ENCODE measurements at places on chromosomes 1 and 21.

- no peak for DNase-seq
Observed at GRCh38 chr21:15795533-15795932, 65.8 kb downstream of the USP25 start.

GRCh38 chr1:119968068-119968492 is 71.8 kb upstream of the ADAM30 start:
- DNase-seq = no peak

GRCh38 chr1:172393354-172393753 is 27.1 kb upstream of the C1orf105 start:
- DNase-seq = no peak

DNA sequence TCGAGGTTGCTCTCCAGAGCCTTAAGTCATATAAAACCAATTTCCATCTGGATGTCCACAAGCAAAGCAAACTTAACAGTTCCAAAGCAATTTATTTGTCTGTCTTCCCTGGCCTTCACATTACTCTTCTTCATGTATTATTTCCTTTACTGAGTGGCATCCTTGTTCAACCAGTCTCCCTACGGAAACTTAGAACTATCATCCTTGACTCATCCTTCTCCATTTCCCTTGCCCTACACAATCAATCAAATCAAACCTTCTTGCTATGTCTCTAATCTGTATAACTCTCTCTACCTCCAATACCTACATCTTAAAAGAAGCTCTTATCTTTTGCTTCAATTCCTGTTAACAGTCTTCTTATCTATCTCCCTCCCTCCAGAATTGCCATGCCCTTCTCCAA is 25.4 kb downstream of the EGLN1 start:
- no peak for DNase-seq

- no peak for DNase-seq
Observed at GRCh38 chr1:233599542-233600073, 14.3 kb upstream of the KCNK1 start.

DNA sequence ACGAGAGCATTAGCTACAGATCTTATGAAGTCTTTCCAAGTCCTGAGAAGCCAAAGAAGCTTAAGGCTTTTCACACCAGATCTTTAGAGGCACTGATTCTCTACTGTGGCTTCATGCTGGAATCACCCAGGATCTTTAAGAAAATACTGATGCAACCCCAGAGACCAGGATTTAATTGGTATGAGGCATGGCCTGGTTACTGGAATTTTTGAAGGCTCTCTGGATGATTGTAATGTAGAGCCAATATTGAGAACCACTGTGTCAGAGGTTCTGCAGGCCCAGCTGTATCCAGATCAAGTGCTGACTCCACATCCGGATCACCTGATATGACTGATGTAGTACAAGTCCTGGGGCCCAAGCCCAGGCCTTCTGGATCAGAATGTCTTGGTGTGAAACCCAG is 105.7 kb downstream of the PLPPR5 start:
- DNase-seq = no peak

DNA sequence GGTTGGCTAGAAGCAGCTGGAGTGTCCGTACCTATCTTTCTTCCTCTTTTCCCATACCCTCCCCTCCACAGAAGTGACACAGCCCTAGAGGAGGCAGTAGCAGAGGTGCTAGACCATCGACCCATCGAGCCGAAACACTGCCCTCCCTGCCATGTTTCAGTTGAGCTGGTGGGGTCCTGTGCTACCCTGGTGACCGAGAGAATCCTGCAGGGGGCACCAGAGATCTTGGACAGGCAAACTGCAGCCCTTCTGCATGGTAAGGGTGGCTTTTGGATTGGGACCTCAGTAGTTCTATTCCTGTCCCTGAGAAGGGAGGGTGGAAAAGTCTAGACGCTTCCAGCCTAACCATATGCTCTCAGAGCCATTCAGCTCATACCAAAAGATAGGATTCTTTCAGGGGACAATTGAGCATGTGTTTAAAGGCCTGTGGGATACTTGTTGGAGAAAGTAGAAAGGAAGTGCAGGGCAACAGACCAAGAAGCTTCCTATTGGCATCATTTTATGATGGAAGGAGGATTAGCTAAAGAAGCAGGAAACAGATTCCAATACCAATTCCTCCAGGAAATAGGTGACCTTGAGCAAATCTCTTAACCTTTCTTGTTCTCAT is 11.7 kb upstream of the BNIPL start:
- DNase-seq = peak; percentile 57

DNA sequence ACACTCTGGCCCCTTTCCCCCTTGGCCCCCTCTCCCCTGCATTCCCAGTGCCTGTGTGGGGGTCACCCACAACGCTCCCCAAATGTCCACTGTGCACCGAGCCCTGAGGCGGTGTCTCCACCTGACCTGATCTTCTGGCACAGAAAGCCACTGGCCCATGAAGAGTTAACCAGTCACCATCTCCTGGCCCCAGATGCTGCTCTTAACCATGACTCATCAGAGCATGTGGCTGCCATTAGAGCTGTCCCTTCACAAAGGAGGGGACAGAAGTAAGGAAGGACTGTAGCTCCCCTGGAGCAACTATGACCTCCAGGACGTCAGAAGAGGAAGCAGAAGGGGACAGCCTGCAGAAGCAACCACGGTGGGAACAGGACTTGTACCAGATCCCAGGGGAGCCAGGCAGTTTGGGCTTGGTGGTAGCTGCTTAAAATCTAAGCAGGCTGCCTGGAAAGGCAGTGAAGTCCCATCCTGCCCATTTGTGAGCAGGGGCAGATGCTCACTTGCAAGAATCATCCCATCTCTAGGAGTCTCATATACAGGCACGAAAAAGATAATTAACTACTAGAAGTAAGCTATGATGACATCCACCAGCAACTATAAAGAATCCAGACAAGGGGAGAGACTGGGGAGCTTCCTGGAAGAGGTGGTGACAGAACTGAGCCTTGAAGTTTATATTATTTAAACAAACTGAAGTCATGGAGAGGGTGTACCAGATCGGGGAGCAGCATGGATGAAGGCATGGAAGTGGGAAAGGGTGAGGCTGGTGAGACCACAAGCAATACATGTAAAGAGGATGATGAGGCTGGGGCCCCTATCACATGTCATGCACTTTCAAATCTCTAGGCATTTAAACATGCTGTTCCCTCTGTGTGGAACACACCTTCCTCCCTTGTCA is 1.1 kb upstream of the TTC39A start:
- no peak for DNase-seq

DNA sequence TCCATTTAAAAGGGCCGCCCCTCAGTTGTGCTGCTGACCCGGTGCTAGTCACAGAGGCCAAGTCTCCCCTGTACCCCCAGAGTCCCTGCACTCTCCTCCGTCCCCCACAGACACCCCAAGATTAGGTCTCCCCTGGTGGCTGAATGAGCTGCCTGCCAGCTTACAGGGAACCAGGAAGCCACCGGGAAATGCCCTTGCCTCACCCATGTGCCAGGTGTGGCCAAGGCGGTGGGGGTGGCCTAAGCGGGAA is 32.7 kb downstream of the HSPG2 start:
- DNase-seq = no peak

DNA sequence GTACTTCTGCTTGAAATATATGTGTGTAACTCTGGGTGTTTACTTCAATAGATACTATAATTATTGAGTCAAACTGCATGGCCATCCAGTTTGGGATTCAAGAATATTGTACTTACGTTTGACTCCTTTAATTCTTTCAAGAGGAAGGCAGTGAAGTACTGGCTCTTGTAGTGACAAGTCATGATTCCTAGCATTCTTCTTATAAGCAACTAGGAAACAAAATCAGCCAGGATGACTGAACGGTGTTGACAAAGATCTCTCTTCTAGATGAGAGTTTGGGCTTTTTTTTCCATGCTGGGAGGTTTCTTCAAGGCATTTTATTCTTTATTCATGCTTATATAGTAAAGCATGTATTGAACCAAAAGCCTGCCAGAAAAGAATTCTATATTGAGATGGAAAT is 58.3 kb downstream of the CLEC20A start:
- no peak for DNase-seq

GRCh38 chr21:42306366-42307035 is 8.7 kb downstream of the TFF3 start:
- peak; percentile 41 for DNase-seq

GRCh38 chr1:187588917-187589316 is 760.2 kb downstream of the PLA2G4A start:
- DNase-seq = no peak

DNA sequence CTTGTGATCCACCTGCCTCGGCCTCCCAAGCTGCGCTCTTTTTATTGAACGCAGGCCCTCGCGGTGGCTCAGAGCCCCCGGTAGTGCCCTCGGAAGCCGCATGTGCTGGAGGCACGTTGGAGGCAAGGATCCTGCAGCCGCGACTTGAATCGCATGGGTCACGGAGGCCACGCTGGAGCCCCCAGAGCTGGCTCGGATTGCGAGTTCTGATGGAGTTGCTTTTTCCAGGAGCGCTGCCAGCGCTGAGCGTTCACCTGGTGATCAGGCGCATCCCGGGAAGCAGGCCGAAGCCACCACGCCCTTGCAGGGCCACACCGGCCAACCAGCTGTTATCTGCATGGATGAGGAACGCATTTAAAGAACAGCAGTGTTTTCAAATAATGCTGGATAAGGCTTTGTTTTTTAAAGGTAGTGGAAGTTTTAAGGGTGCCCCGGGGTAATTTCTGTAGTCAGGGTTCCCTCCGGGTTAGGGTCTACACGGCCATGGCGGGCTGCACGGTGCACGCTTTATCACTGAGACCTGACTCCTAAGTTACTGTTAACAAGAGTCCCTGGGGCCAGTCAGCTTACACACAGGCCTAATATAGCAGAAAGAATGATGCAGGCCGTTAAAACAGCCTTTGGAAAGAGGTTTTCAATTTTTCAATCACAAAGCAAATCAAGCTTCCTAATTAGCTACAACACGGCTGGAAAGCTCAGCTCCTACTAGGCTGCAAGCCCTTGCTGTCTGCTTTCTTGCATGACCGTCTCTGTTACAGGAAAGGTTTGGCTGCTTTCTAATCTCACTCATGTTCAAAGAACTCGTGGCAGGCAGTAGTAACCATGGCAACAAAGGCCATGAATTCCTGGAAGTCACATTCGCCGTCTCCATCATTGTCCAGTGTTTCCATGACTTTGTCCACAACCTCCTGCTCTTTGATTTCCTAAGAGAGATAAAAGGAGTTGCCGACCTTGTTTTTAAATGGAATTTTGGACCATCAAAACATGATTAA is 6.0 kb downstream of the S100B start:
- DNase-seq = no peak

- peak; percentile 8 for DNase-seq
Observed at GRCh38 chr1:231039161-231040018, 664 bp downstream of the FAM89A start.

- DNase-seq = no peak
Observed at GRCh38 chr1:26283871-26284596, 4.1 kb downstream of the SH3BGRL3 start.

DNA sequence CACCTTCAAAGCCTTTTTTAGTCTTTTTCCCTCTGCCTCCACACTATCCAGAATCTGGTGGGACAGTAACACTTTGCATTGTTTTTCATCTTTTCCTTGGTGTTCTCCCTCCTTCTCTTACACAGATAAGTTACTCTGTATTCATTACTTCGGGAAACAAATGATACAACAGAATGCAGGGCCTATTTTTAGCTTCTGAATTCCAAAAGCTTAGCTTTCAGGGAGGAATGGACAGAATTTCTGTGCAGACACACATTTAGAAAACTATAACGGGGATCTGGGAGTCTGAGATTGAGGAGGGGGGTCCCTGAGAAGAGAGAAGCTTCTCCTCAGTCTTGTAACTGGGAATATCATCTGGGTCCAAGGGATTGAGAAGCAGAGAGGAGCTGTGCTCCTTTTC is 3.5 kb upstream of the STK40 start:
- DNase-seq = no peak

- DNase-seq = no peak
Observed at GRCh38 chr21:29677326-29677725, 262.5 kb downstream of the GRIK1 start.

GRCh38 chr1:174451408-174451807 is 3.6 kb downstream of the GPR52 start:
- DNase-seq = no peak

DNA sequence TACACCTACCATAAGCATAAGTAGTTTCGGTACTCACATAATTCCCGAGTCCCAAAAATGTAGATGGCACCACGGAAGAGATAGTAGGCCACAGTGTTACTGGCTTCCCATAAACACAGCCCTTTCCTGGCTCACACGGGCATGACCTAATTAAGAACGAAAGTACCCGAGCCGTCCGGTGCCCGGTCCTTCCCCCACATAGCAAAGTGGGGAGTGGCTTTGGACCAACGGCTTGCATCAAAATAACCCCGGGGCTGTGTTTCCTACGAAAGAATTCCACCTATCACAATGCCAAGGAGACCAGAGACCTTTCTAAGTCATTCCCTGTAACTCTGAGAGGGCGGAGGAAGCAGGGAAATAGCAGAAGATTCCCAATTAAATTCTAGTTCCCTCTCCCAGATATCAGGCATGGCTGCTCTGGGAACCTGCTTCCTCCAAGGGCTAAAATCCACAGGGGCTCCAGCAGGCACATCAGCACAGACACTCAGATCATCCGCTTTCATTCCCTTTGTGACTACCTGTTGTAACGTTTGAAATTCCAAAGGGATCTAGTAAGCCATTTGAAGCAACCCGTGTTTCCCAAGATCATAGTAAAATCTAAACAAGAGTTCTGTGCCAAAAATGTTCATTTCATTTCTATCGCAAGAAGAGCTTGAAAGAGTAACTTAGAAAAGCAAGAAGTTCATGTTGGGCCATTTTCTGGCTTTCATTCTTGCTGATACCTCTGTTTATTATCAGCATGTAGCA is at the start of gene TMPRSS3:
TMPRSS3 (minus strand) TSS at position 148 of the 747 bp plus-strand sequence. CDS start 635 bp downstream, outside the sequence.
- no peak for DNase-seq

DNA sequence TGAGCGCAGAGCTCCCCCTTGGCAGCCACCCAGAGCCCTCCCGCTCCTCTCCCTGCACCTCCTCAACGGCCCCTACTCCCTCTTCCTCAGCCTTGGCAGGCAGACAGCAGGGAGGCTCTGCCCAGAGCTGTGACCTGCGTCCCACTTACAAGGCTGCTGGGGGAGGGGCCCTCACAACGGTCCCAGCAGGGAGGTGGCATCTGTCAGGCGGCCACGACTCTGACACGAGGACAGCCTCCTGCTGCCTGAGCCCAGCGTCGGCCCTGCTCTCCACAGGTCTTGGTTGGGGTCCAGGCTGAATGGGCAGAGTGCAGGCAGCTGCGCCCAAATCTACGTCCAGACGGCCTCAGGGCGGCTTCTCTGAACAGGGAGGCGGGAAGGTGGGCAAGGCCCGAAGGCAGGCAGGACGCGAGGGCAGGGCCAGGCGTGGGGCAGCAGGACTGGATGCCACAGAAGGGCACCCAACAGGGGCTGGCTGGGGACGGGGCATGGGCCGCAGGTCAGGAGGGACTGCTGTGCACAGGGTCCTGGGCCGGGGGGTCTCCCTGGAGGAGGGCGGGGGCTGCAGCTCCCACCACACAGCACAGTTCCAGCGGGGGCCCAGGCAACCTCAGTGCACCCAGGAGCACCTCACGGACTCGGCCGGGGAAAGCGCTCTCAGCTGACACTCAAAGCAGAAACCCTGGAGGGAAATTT is 7.5 kb downstream of the SLC19A1 start:
- peak; percentile 72 for DNase-seq

GRCh38 chr1:90722874-90723589 is 5.9 kb upstream of the BARHL2 start:
- DNase-seq = no peak
